Left lung (tissue), 14 donors: ENCODE measurements at places on chromosomes 2 and 18.

DNA sequence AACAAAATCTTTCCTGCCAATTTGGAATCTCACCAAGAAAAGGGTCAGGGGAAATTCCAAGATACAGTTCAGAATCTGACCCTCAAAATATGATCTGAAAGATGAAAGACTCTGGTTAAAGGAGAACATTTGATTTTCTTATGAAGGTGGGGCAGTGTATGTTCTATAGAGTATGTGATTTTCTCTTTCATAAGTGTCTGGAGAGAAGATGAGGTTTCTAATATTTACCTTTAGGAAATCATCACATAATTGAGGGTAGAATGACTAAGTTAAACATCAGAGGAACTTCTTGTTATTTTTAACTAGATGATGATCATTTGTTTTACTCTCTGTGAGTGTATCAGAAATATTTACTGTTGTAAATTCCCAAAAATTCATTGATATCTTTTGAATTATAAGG is 27.8 kb upstream of the MBOAT2 start:
- DNase-seq: no peak

- no peak for DNase-seq
Measured at GRCh38 chr2:141641462-141641861, 489.4 kb downstream of the LRP1B start.

DNA sequence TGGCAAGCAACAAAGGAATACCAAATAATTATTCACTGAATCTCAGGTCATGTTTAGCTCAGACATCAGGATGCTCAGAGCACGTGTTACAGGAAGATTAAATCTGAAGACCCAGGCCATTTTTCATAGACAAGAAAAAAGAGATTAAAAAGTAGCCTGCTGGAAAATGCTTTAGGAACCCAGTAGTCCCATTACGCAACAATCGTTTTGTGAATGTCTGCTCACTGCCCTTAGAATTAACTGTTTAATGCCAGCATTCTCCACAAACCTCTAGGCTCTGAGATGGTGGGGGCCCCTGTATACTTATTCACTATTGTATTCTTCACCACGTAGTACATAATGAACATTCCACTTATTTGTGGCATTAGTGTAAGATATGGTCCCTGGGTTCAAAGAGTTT is 154.6 kb upstream of the NYAP2 start:
- no peak for DNase-seq

DNA sequence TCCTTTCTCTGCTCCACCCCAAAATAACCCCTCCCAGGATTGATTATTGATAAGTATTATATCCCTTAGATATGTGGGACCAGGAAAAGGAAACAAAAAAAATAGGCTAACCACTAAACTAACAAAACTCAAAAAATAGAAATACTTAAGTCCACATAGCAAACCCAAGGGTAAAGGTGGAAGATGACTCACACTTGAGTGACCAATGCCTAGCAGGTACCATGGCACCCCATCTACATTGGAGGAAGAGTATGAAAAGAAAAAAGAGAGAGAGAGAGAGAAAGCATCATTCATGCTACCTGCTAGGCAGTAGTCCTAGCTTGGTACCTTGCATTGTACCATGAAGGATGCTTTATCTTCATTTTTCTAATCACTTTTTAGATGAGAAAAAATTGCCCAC is 6.3 kb downstream of the EXOC6B start:
- no peak for DNase-seq

- DNase-seq: no peak
Measured at GRCh38 chr2:29351248-29351647, 236.0 kb downstream of the CLIP4 start.

- no peak for DNase-seq
Measured at GRCh38 chr2:84121-84520, 37.8 kb upstream of the FAM110C start.

GRCh38 chr2:128504246-128505149 is 185.8 kb upstream of the HS6ST1 start:
- no peak for DNase-seq

- DNase-seq: no peak
Measured at GRCh38 chr2:219709331-219709761, 81.9 kb downstream of the SLC4A3 start.

DNA sequence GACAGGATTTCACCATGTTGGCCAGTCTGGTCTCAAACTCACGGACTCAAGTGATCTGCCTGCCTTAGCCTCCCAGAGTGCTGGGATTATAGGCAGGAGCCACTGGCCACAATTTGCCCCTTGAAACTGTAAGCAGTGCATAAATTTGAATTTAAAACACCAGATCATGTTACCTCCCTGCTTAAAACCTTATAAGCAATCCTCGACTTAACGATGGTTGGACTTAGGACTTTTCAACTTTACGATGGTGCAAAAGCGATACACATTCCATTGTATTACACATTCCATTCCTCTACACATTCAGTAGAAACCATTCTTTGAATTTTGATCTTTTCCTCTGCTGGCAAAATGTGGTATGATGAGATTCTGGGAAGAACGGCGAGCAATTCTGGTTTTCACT is 23.2 kb upstream of the EFR3B start:
- no peak for DNase-seq

DNA sequence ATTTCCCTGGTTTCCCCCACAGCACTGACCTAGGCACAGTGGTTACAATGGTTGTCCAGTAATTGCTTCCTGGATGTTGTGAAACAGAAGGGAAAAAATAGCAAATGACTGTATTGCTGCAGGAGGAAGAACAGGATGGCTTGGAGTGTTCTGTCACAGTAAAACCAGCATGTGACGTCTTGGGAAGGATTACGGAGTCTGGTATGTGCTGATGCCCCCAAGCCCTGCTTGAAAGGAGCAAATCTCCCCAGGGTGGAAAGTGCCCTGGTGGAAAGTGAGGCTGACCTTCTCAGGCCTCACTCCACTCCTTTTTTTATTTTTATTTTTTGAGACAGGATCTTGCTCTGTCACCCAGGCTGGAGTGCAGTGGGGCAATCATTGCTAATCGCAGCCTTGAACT is 7.8 kb downstream of the RAB11FIP5 start:
- DNase-seq: no peak

DNA sequence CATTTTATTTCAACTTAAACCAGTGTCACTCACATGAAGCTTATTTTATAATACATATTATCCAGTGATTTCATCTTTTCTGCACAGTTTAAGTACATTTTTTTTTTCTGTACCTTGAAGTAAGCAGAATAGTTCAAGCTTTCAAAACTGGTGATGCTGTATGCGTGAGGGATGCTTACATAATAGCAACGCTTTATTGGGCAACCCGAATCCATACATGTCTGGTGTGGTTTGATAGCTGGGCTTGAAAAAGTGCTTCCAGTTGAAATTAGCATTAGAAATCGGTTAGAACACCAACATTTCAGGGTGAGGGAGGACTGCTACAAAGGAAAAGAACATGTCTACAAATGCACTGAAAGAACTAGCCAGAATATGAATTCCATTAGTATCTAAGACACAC is 117.4 kb downstream of the MBP start:
- no peak for DNase-seq

DNA sequence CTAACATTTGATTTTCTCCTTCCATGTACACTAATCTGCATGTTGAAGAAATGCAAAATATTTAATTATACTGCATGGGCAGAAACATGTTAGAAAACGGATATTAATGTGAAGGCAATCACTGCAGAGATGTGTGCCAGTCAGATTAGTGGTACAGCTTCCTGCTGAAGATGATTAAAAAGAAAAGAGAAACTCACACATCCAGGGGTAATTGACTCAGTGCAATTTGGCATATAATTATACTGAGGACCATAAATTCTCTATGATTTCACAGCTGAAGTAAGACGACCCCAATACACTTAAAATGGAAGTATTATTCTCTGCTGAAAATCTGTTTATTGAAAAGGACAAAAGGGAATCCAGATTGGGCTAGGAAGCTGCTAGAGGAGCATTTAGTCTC is 243.4 kb downstream of the TGIF1 start:
- DNase-seq: no peak

- peak; percentile 36 for DNase-seq
Measured at GRCh38 chr18:8982416-8983183, 119.9 kb upstream of the NDUFV2 start.

DNA sequence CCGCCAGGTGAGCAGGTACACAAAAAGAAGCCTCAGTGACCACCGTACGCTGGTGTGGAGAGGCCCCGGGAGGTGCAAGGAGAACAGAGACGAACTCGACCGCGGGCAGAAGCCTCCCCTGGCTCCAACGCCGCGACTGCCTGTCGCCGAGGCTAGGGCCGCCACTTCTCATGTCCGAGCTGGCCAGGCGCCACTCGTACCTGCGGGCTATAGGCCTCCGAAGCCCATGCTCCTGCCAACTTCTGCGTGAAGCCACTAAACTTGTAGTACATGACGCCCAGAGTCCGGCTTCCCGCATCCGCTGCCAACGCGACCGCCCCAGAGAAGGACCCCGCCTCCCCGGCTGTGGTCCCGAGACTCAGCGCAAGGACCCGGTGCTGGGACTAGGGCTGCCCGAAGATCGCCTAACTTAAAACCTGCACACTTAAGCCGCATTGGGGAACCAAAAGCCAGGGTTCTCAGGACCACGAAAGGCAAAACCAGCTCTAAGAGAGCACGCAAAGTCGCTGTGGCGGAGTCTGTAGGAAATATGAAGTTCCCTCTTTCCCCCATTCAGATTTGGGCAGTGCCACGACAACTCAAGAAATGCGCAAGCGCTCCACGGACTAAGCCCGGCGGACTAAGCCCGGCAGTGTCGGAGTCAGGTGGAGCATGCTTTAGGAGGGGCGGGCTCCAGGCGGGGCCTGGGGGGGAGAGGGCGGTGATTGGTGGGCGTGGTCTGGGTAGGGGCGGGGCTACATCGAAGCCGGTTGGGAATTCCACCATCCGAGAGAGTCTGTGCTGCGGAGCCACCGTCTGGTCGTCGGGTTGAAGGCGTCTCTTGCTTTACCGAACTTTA is at the start of gene COX7A2L:
COX7A2L (minus strand) TSS at position 328 of the 838 bp plus-strand sequence; CDS start at position 272, 56 bp downstream.
- DNase-seq: peak; percentile 98

DNA sequence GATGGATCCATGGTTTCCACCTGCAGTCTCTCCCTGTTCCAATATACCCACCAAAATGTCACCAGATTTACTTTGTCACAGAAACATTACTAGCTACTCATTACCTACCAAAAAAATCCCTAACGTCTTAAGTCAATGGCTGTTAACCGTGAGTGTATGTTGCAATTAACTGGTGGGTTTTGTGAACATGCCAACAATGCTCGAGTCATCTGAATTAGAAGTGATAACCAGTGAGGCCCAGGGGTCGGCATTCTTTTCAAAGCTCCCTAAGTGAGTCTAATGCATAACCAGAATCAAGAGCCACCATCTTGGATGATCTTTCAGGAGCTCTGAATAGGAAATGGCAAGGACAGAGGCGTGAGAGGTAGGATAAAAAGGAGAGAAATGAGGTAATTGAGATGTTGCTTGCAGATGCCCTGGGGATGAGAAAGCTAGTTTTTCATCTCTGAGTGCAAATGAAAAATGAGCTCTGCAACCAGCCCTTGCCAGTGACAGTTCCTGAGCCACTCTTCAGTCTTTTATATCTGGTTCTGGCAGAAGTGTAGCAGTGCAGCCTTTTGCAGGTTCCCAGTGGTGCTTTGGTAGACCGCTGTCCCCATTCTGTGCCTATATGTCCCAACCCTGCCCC is 130.0 kb upstream of the RND3 start:
- DNase-seq: no peak

DNA sequence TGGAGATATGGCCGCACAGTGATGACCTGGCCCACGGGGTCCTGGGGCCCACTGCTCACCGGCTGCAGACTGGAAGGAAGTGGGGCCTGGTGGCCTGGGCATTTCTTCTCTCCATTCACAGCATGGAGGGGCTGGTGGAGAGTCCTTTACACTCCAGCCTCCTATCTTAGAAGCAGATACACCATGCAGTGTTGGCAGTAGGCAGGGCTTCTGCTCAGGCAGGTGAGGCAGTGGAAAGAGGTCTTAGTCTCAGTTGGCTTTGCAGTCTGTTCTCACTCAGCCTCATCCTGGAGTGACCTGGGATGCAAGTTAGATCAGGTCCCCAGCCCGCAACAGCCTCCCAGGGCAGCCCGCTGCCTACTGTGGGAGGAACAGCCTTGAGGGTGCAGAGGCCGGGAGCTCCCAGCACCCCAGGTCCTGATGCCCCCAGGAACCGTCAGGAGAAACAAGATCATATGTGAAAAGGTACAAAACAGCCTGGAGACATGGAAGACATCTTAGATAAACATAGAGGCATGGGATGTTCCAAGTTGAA is 45.8 kb upstream of the OTOS start:
- DNase-seq: no peak

DNA sequence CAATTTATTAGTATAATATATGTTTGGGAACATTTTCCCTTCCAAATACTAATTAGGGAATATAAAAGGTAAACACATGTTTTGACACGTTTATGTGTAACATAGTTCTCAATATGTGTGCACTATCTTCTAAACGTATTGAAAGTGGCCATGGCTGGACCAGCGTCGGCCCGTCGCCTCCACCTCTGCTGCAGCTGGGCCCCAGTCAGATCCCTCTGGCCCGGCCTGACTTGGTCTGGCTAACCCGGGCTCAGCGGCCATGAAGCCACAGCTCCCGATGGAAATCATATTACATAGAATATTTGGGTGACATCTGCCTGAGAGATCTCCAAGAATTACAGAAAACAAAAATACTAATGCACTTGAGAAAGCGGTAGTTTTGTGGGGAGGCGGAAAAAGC is 474.4 kb upstream of the CDH2 start:
- DNase-seq: no peak

- no peak for DNase-seq
Measured at GRCh38 chr2:237806334-237806733, 7.8 kb downstream of the RBM44 start.

DNA sequence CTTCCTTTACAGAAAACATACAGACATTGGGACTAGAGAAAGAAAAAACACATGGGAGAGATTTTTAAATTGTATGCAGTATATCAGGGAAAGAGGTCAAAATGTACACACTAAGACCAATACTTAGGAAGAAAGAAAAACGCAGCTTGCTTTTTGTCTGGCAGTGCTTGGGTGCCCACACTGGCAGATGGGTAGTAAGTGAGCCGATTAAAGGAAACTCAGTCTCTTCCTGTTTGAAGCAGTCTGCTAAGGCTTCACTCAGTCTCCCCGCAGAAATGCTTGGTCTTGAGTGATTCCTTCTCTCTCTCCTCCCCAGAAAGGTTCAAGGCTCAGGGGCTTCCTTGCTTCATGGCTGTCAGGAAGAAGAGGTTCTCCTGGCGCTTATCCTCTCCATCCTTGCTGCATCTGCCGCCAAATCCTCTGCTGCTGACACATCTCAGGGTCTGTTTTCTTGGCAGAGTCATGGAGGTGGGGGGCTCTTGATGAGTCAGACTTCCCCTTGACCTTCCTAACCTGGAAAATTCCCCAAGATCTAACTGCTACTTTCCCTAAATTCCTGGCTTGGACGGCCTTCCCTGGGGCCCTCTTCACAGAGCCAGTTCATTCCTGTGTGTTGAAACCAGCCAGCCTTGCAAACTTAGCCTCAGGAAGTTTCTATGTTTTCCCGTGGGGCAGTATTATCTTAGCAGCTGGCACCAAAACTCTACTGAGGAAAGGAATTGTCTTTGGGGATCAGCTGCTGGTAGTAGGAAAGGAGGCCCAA is 10.5 kb upstream of the TMSB10 start:
- no peak for DNase-seq

GRCh38 chr2:42072349-42073118 is 24.7 kb downstream of the PKDCC start:
- peak; percentile 82 for DNase-seq
